ENCODE measurements at places on chromosomes 16 and 17.

DNA sequence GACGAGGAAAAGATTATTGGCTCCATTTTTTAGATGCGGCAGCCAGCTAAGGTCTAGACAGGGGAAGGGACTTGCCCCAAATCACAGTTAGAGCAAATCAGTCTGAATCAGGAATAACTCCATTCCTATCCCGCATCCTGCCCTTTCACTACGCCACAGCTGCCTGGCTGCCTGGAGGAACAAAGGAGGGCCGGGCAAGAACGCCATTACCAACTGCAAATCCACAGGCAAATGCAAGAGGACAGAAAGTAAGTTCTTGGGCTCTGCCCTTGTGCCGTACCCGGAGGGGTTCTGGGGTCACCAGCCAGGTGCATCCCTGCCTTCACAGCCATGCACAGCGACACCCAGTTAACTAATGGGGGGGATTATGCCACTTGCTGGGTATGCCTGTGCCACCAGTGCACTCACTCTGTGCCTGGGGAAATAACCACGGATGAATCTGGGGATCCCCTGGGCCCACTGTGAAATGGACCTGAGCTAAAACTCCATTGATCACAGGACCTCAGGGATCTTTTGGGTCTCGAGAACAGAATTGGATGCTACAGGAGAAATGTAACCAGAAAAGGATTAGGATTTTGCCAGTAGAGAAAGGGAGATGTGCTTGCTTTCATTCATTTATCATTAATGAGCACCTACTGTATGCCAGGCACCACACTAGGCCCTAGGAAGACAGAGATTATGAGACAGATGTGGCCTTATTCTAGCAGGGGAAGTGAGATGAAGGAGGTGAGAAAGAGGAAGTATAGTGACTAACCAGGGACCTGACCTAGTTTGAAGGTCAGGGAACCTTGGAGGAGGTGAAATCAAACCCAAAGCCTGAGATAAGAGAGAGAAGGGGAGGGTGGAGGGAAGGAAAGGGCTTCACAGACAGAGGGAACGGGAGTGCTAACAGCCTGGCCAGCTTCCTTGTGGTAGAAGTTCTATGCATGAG, 17.7 kb downstream of the BCL7C start:
- DNase-seq, result no peak

DNA sequence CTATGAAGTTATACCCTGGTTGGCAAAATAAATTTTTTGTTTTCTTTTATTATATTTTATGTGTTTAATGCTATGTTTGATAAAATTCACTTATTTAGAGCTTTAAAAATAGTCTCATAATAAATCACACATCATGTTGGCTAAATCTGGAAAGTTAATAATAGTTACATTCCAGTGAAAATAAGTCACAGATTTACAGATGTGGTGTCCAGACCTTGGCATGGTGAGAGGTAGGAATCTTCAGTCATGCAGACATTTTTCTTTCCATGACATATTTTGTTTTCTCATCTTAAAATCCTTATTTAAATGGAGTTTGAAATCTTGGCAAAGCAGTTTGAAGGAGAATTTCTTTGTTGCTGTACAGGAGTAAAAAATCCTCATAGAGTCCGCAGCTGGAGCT, 48.1 kb upstream of the GOSR1 start:
- no peak for DNase-seq

DNA sequence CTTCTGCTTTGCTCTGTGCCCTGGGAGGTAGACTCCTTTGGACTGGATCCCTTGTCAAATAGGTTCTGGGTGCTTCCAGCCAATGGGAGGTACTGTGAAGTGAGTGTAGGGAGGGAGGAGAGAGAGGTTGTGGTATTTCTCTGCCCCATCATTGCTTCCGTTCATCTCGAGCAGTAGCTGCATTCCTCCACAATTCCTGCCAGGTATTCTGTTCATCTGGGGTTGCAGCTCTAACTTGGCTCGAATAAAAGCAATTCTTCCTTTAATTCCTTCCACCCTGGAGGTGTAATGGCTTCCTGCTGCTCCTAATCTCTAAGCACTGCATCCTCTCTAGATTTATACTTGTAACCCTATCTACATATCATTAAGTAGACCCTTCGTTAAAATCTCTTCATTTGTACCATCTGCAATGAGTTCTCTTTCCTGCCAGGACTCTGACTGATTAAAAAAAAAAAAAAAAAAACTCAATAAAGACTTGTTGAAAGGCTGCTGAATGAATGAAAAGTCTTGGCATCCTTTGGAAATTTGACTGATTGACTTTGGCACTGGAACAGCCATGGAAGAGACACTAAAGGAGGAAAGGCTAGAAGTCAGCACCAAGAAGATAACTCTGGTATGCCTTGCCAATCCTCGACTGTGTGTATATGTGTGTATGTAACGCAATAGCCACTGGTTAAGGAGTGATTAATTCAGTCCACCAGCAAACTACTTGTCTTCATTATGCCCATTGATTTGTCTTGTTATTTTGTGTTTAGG, 616.9 kb upstream of the SOX9 start:
- DNase-seq, result no peak

- DNase-seq, result no peak
Observed at GRCh38 chr16:82753821-82754220, 127.1 kb downstream of the CDH13 start.

DNA sequence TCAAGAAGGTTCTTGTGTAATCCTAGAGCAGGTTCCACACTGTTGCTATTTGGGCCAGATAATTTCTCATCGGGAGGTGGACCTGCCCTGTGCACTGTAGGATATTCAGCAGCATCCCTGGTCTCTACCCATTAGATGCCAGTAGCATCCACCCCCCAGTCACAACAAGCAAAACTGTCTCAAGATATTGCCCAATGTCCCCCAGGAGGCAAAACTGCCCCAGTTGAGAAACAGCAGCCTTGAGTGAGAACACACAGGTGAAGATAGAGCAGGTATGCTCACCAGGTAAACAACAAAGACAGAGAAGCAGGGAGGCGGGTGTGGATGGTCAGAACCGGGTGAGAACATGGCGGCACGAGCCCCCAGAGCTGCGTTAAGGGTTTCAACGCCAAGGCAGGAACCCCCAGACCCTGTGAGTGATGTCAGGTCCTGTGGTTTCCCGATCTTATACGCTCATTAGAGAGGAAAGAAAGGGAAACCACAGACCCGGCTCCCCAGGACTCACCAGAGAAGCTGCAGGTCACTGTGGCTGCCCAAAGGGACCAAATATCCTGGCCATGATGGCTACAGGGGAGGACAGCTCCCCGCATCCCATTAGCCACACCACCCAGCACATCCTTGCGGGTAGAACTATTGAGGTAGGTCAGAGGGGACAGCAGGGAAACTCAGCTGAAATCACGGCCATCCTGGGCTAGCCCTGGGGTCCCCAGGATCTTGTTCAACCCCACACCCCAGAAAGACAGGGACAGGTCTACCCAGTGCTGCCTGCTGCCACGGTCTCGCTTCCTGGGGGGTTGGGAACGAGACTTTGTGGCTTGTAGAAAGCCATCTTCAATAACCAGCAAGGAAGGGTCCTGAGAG, 21.2 kb downstream of the CDC42EP4 start:
- DNase-seq, result peak; percentile 27

- DNase-seq, result no peak
Observed at GRCh38 chr17:68670967-68671693, 70.0 kb upstream of the FAM20A start.

Data from H9 (cell line).